ENCODE measurements at places on chromosomes 2 and 18.

- no peak for DNase-seq
Observed at GRCh38 chr18:55189972-55190371, 230.7 kb upstream of the CCDC68 start.

DNA sequence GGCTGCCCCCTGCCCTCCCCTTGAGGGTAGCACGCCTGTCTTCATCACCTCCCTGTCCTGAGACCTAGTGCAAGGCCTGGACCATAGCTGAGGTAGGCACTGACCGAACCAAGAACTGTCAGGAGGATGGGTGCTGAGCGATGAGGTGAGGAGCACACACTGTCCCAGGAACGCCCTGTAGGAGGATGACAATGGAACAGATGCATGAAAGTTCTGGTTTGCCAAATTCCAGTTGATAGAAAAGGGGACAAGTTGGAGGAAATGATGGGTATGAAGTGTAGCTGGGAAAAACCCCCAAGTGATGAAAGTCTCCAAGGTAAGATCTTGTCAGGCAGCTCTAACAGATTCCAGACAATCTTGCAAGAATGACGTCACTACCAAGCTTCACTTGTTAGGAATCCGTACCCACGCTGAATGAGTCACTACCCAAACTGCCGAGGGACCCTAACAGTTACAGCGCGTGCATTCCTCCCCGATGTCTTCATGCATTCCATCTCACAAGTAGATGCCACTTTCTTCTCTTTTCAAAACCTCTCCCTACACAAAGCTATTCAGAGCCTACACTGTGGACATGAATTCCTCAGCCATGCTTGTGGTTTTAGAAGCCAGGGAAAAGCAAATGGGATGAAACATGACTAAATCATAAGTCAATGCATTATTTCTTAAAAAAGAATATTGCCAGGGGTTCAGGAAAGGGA, 27.6 kb downstream of the MRPL33 start:
- no peak for DNase-seq

GRCh38 chr2:74205596-74205995, 7.2 kb downstream of the MTHFD2 start:
- no peak for DNase-seq

DNA sequence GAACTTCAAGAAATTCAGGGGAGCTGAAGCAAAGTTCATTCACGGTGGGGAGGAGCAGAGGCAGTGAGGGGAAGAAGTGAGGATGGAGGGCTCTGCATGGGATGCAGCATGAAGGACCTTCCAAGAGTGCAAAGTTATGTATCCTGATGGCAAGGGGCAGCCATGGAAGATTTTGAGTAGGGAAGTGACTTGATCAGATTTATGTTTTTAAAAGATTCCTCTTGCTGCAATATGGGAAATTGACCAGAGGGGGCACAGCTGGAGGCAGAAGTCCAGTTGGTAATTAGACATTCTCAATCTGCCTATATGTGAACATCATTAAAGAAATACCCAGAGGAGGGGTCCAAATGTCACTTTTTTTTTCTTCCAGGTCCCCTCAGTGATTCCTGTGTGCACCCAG, 21.5 kb upstream of the ANXA4 start:
- DNase-seq, result no peak

GRCh38 chr2:9793156-9793917, 49.9 kb upstream of the TAF1B start:
- DNase-seq, result no peak

DNA sequence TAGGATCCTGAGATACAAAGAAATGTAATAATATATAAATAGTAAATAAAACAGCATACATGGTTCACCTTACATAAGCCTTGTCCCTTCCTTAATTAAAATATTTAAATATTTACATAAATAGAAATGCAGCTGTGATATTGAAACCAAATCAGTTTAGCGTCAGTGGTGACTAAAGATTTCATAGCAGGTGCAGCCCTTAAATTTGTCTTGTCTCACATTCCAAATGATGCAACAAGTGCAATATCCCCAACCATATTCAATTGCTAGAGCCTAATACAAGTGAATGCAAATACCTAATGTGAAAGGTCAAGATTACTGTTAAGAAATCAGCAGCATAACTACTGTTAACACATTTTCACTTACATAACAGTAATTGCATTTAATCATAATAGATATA, 539.5 kb downstream of the NYAP2 start:
- no peak for DNase-seq

DNA sequence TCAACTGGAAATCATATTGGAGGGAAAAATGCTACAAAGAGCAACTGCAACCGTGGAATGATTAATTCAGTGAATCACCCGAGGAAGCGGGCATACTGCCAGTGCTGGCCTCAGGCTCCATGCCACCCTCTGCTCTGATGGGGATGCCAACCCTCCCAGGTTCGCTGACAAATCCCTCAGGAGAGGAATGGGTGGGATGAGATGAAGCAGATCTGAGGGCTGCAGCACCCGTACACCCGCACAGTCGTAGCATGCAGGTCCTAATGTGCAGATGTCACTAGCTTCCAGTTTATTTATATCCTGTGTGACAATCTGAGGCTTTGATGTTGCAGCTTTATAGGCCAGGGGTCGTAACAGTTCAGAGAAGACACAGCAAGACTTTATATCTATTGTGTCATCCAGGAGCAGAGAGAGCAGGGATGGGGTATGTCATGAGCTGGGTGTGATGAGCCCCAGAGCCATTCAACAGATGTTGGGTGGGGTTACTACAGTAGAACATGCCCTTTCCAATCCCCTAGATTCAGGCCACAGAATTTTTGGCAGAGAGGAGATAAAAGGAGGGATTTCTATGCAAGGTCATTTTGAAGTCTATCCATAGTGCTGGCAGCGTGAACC, 44.6 kb downstream of the DPP4 start:
- no peak for DNase-seq

DNA sequence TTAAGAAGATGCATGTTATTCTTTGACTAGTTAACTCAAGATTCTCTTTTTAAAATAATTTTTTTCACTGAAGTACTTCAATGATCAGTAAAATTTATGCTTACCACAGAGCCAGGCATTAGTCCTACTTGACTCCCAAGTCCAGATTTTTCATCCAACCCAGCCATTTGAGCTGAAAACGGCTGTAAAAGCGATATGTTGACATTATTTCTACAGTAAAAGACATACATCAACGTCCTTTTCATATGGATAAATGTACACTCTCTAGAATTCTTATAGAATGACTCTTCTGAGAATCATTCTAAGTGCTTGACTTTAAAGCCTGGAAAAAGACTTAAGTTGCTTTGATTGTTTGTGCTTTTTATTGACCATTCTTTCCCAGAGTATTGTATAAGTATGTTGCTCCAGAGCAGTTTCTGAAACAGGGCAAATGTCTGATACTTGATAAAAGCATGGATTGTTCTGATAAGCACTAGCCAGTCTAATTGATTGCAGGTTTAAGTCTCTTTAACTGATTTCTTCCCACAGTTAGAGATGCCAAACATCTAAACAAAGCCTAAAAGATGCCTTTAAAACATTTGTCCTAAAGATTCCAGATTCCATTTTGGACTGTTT, 90.9 kb downstream of the COL5A2 start:
- DNase-seq, result no peak

GRCh38 chr2:96763511-96764252, 3.0 kb downstream of the CNNM4 start:
- no peak for DNase-seq

DNA sequence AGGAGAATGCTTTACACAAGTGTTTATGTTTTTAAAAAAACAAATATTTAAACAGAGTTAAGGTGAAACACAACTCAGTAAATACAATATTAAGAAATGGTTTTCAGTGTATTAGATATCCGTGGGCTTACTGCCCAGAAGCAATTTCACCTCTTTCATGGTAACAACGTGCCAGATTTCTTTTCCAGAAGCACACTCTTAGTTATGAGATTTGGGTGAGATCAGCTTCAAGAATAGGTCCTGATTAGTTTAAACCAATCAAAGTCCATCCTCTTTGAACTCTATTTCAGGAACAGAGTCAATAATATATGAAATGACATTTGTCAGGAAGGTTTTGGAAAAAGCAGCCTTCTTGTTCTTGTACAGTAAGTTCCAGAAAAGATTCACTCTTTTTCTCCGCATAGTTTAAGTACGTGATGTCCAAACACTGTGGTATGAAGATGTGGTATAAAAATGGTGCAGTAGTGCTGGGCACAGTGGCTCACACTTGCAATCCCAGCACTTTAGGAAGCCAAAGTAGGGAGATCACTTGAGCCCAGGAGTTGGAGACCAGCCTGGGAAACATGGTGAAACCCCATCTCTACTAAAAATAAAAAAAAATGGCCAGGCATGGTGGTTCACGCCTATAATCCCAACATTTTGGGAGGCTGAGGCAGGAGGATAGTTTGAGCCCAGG, 14.7 kb downstream of the USP34 start:
- no peak for DNase-seq

GRCh38 chr2:46461709-46462171, 17.6 kb upstream of the TMEM247 start:
- DNase-seq, result no peak

DNA sequence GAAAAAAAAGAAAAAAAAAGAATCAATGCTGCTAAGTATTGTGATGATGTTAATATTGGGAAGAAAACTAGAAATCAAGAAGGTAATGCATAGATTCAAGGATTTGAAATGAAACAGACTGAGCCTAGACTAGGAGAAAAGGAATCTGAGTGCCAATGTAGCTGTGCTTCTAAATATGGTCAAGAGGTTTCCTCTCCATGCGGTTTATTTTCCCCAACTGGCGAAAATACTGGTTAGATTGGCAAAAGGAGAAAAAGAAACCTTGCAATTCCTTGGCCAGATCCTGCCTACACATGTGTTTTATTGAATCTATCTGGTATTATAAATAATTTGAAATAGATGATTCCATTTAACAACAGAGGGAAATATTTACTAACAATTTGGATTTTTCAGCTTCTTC, 5.7 kb downstream of the SCN3A start:
- DNase-seq, result no peak

- DNase-seq, result no peak
Observed at GRCh38 chr18:25042641-25043051, 309.3 kb downstream of the ZNF521 start.

- no peak for DNase-seq
Observed at GRCh38 chr18:58632552-58632951, 3.7 kb upstream of the ALPK2 start.

DNA sequence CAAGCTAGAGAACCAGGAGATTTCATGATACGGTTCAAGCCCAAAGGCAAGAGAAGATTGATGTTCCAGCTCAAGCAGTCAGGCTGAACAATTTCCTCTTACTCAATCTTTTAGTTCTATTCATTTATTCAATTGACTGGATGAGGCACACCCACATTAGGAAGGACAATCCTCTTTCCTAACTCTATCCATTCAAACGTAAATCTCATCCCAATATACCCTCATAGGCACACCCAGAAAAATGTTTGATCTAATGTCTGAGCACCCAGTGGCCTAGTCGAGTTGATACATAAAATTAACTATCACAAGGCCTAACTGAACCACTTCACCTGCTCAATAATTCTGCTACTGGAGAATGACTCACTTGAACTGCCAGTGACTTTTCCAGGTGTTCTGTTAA, 180.7 kb downstream of the RAD51AP2 start:
- no peak for DNase-seq

GRCh38 chr2:6618201-6618600, 247.5 kb downstream of the CMPK2 start:
- DNase-seq, result no peak

DNA sequence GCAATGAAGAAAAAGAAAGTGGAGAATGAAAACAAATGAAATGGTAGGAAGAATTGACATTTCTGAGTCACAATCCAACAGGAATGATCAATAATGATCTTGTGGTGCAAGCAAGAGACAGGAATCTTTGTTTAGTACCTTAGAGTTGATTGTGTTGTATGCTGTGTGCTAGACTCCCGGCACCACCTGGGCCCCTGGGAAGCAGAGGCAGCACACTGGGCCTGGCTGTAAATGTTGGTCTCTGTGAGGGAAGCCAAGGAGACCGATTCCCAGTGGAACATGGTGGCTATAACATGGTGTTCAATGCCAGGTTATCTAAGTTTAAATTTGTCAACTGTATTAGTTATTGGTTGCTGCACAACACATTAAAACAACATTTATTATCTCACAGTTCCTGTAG, 9.8 kb upstream of the CWC22 start:
- no peak for DNase-seq

GRCh38 chr2:39359453-39360038, 77.5 kb downstream of the MAP4K3 start:
- DNase-seq, result no peak

- no peak for DNase-seq
Observed at GRCh38 chr2:177363332-177363731, 29.2 kb upstream of the AGPS start.

DNA sequence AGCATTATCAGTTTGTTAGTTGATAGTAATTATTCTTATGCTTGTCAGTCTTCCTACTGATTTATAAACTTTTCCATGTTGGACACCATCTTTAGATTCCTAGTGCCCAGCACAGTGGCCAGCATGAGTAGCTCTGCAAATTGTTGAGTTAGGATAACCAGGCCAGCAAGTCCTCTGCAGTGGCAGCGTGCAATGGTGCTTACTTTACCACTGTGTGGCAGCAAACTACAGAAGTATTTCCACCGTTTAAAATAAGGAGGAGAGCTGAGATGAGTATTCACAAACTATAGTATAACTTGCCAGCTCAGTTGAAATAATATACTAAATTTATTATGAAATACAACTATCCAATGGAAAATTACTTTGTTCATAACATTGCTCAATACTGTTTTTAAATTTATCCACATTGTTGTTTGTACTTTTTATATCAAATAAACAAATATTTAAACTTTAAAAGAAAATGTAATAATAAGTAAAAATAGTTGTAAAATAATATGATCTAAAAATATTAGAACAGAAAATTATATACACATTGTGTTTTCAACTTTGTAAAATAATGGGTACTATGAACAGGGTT, 9.3 kb upstream of the THADA start:
- peak; percentile 71 for DNase-seq

GRCh38 chr2:68969736-68970490, 4.5 kb upstream of the GKN1 start:
- DNase-seq, result no peak

GRCh38 chr2:223599640-223600380, 2.4 kb downstream of the SCG2 start:
- DNase-seq, result no peak

DNA sequence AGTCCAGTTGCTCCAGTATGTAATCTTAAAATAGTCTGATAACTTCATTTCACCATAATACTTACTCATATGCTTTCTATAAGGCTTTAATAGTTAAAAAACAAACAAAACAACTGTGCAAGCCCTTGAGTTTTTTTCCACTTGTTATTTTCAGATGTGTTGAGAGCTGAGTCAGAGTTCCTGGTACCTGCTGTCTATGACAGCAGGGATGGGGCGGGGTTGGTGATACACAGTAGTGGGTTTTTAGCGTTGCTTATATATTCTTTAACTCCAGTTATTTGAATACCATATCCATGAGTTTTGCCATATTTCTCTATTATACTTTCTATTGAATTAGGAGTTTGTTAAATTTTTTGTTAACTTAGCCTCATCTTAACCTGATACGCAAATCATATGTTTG, 5.0 kb downstream of the NAPG start:
- DNase-seq, result no peak

DNA sequence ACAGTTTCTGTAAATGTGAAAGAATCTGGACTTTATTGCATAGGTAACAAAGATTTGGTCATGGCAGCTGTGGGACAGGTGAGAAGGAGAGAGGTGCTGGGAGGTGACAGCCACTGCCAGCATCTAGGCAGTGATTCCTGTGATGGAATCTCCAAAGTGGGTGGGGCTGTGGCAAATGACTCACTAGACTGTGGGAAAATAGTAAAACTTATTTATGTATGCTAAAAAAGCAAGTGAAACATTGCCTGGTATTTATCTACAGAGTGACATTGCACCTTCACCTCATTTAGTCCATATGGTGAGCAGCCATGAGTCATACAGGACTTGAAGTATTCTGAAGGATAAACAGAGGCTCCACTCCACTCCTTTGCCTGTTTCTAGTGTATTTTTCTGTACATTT, 145.3 kb upstream of the MEX3C start:
- no peak for DNase-seq

All from SHP77 treated with DMSO at 0.1 percent for 48 hours (cell line).